ENCODE measurements at places on chromosomes 6 and 20.

DNA sequence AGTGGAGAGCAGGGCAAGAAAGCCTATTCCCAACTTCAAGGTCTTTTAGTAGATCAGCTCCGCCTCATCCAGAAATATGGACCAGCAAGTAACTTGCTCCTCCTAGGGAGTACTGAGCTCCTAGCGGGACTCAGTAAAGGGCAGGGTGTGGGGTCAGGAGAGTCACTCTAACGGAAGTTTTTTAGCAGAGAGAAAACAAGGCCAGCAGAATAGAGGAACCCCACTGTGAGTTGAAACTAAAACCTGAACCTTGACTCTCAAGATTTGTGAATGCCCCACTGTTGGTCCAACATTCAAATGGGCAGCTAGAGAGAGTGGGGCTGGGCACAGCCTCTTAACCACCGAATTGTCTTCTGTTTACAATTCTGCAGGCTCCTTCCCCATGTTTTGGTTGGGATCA, 244.8 kb downstream of the FARS2 start:
- no peak for DNase-seq

DNA sequence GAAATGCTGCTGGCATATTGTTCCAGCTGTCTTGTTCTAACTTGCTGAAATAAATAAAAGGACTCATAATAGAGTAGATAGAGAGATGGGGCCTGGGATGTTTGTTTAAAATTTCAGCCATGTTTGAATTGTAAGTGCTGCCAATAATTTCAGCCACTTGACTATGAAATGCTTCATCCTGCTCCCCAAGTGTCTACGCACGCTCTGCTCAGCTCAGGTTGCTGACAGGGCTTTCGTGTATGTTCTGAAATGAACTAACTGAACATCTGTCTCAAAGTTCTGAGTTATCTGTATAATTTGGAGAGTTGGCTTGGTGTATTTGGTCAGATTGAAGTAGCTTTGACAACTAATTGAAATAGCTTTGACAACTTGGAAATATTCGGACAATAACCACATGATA, 387.8 kb downstream of the BMP2 start:
- DNase-seq = no peak

GRCh38 chr6:165769401-165769800, 106.4 kb upstream of the PDE10A start:
- DNase-seq = no peak

DNA sequence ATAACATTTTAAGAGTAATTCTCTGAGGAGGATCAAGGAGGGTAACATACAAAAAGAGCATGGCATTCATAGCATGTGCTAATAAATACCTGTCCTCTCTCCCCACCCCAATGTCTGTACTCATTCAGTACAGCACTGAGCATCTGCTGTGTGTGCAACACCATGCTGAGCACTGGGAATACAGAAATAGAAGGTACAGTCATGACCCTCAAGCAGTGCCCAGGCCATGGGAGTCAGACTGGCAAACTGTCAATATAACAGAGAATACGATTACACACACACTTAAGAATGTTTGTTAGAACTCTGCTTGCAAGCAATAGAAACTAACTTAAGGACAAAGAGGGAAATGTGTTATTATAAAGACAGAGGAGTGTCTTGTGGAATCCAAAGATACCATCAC, 24.7 kb upstream of the ZFAND3 start:
- DNase-seq = no peak

DNA sequence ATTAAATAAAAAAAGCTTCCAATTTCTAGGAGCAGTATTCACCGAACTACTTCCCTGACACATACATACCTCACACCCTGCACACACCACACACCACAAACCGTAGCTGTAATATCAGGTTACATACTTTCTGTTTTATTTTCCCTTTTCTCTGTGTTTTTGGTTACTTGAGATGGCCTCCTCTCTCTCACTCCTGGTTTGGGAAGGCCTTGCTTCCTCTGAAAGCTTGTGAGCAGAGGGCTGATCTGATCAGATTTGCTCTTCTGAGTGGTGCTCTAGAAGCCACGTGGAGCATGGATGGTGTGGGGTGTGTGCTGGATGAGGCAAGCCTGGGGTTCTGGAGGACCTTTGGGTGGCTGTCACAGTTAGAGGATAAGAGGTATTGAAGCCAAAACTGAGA, 20.9 kb downstream of the UTRN start:
- DNase-seq = no peak

DNA sequence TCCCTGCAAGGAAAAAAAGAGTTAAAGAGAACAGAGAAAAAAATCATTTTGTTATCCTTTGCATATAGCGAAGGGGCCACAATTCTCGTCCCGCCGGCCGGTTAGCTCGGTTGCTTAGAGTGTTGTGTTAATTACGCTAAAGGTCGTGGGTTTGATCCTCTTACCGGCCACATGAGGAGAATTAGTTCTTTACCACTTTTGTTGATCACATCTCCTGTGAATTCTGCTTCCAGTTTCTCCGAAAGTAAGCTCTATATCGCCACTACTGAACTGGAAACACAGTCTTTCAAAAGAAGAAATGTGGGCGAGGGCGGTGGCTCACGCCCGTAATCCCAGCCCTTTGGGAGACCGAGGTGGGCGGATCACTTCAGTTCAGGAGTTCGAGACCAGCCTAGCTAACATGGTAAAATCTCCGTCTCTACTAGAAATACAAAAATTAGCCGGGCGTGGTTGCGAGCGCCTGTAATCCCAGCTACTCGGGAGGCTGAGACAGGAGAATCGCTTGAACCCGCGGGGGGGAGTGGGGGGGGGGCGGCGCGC, 13.4 kb downstream of the PRSS16 start:
- DNase-seq = no peak

DNA sequence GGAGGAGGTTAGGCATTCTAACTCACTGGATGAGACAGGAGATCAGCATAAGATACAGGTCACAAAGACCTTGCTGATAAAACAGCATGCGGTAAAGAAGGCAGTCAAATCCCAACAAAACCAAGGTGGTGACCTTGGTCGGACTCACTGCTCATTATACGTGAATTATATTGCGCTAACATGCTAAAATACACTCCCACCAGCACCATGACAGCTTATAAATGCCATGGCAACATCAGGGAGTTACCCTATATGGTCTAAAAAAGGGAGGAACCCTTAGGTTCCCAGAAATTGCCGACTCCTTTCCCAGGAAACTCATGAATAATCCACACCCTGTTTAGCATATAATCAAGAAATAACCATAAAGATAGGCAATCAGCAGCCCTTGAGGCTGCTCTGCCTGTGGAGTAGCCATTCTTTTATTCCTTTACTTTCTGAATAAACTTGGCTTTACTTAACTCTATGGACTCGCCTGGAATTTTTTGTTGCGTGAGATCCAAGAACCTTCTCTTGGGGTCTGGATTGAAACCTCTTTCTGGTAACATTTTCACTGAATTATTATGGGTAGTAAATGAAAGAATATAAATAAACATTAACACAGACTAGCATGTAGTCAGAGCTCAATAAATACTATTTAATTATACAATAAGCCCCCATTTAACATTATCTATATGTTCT, 3.0 kb upstream of the LAMA4 start:
- no peak for DNase-seq

DNA sequence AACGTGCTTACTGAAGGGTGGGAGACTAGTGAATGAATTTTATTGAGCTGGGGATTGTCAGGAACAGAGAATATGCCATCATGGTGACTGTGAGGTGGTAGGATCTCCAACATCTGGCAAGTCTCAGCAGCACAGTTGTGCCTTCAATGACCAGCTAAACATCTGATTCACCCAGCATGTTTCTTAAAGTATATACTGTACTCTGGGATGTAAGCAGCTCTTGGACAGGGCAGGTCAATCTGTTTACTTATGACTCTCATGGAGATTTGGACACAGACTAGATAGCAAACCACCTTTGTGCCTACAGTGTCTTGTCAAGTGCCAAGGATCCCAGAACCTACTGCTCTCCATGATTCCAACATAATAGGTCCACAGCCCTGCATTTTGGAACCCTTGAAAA, 801.0 kb upstream of the CITED2 start:
- no peak for DNase-seq

GRCh38 chr20:46221256-46221833, 87.0 kb downstream of the CDH22 start:
- no peak for DNase-seq

DNA sequence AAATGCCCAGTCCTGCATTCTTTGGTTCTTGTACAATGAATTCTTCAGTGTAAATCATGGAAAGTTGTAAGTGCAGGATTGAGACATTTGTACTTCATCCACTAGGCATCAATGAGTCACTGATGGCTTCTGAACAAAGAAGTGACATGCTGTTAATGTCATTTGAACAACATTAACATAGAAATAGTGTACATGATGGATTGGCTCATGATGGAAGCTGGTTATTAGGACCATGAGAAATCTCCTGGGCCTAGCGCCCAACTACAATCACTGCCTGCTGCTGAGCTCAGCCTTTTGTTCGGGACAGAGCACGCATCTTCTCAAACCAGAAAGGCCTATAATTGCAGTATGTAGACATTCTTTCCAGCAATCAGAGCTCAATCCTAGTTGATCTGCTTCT, 316.8 kb upstream of the TSHZ2 start:
- no peak for DNase-seq

- DNase-seq = no peak
These were observed 8.8 kb downstream of the RAET1L start for GRCh38 chr6:150016324-150017185.

DNA sequence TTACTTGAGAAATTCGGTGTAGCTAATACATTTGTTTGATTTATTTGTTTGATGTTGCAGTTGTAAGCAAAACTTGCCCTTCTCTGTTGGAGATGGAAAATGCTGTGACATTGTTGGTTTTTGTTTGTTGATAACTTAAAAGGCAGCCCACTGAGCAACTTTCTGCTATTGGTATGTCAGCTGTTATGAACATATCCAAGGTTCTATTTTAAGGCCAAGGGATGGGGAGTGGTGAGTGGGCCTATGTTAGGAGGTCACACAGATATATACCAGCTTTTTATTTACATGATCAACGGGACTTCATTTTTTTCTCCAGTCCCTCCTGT, 5.7 kb downstream of the QKI start:
- DNase-seq = no peak

DNA sequence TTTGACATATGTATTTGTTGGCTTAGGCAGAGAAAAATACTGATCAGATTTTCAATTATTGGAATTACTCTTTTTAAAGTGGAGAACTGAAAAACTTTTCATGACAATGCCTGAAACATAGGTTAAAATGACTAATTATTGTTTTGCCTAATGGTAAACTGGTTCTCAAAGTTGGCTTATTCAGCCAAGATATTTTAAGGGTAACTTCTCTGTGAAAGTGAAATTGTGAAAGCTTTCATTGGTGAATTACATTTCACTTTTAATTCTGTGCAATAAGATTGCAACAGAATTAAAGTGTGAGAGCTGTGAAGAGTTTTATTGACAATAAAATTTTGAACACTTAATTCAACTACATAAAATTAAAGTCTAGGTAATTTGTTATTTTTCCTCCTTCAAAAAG, 24.5 kb downstream of the KIAA0408 start:
- DNase-seq = no peak

GRCh38 chr6:100473182-100473581, 8.5 kb upstream of the SIM1 start:
- no peak for DNase-seq

DNA sequence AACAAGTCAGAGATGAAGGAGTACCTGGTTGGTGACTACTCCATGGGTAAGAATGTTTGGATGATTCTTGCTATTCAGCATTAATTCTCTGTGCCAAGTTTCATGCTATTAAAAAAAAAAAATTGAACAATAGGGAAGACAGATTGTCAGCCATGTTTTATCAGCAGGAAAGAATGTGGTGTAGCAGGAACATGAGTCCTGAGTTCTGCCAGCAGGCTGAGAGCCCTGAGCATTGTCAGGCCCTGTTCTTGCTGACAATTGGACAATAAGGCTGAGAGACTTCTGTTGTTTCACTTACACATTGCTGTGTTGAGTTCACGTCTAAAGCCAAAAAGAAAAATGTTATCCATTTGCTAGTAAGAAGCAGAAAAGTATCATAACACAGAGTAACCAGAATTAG, 70.4 kb upstream of the SMIM28 start:
- DNase-seq = no peak

- DNase-seq = no peak
These were observed 52.4 kb downstream of the SCAND1 start for GRCh38 chr20:35901678-35902544.

DNA sequence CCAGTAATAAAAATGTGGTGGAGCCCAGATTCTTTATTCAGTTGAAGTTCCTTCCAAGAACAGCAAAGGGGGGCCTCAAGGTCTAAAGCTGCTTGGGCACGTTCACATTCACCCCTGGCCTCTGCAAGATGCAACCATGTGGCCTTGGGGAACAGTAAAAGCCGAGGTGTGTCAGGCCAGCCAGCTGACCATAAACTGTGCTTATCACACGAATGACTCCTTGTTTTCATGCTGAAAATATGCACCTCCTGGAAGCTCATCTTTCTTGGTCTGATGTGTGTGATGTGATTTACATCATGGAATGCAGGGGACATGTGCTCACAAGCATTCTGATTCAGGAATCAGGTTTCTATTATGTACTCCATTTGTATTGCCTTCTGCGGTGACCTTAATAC, 211.6 kb upstream of the MARCKS start:
- no peak for DNase-seq

DNA sequence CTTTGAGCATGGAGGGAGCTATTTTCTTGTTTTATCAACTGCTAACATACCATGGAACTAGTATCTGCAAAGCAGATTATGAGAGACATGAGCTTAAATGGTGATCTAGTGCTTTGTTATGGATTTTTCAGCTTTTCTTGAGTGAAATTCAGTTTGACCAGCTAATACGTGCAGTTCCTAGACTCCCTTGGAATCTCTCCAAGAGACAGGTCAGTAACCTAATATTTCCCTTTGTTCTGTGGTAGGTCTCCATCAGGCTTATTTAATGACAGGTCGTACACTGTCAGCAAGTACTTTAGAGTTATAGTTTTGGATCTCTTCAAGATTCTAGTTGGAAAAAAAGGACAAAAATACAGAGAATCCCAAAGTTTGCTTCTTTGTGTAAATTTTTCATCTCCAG, 43.9 kb downstream of the HDAC2 start:
- DNase-seq = no peak

DNA sequence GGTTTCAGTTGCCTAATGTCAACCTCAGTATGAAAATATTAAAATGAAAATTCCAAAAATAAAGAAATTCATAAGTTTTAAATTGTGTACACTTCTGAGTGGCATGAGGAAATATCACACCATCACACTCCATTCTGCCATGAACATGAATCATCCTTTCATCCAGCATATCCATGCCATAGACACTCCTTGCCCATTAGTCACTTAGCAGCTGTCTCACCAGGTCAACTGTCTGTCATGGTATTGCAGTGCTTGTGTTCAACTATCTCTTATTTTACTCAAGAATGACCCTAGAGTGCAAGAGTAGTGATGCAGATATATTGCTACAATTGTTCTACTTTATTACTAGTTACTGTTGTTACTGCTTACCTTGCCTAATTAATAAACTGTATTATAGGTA, 712.4 kb downstream of the EPHA7 start:
- DNase-seq = no peak

GRCh38 chr20:45547206-45547770, at the start of gene EPPIN:
Gene EPPIN, minus strand, starts transcription at chr20:45547401. Its CDS starts 44 bp downstream, at chr20:45547357.
- DNase-seq = no peak

GRCh38 chr6:90121982-90122381, 174.7 kb downstream of the BACH2 start:
- no peak for DNase-seq

All from stimulated activated CD4-positive, alpha-beta T cell treated with anti-CD3 and anti-CD28 coated beads, Interleukin-1b, Interleukin-23, amount 100 ng/mL, for 24 hours (primary cell).